ENCODE measurements at places on chromosomes 7 and 10.

- no peak for DNase-seq
These were observed 72.0 kb upstream of the KAT6B start for GRCh38 chr10:74754381-74754821.

DNA sequence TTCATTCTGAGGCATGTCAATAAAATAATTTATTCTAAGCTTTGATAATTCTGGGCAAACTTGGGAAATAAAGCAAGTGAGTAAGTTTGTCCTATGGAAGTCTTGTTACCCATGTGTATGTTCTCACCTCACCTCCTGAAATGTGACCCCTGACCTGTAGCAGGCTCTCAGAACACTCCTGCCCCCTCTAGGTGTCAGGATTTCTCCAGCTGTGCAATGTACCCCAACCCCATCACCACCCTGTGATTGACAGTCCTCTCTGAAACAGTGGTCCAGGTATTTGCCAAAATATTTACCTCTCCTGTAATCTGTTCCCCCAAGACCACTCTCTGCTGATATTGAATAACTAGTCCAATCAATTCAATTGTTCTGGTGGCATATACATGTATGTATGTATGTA is 122.6 kb upstream of the PTER start:
- DNase-seq = no peak

DNA sequence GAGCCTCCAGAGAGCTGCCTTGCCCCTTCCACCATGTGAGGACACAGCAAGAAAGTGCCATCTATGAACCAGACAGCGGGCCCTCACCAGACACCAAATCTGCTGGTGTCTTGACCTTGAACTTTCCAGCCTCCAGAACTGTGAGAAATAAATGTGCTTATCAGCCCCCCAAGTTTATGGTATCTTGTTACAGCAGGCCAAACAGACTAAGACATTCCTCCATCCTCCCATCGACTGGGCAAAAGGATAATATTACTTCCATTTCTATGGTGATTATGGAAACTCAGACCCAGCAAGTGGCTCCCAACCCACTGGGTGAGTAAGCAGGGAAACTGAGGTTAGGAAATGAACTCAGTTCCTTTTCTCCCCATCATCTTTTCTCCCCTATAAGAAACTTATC is 288.4 kb downstream of the KCNMA1 start:
- DNase-seq = no peak

GRCh38 chr7:3866277-3866676 is 565.2 kb downstream of the SDK1 start:
- DNase-seq = no peak

- DNase-seq = no peak
These were observed 88.8 kb downstream of the KMT2E start for GRCh38 chr7:105102557-105103352.

GRCh38 chr10:119342335-119342734 is 135.0 kb downstream of the GRK5 start:
- DNase-seq = no peak

All from activated naive CD8-positive, alpha-beta T cell treated with anti-CD3 and anti-CD28 coated beads, Interleukin-2, amount 50 U/mL, for 16 hours (primary cell).